AG09309 (cell line): ENCODE measurements at places on chromosomes 2 and 18.

DNA sequence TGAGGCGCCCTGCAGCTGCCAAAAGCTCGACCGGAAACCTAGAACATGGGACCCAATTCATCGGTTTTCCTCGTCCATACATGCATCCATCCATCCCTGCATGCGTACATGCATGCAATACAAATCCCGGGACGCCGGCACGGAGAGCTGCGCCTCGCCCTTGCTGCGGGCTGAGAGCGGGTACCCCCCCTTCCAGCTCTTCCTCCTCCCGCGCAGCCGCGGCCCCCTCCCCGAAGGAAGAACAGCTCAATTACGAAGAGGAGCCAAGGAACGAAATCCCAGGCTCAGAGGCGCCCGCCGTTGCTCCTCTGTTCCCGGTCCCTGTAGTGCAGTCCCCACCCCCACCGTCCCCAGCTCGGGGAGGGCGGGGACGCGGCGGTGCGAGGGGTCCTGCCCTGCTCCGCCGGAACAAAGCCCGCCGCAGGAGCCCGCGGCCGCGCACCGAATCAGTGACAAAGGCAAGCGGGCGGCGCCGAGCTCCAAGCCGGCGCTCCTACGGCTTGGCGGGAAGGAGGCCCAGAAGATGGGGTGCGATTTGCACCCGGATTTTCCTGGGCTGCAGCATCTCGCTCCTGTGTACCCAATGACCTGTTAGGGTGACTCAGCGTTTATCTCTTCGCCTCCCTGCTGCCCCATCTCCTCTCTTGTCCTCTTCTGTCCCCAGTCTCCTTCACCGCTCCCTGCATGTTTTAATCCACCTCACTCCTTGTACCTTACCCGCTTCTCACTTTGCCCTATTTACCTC, 8.9 kb upstream of the POU3F3 start:
- DNase-seq: no peak

DNA sequence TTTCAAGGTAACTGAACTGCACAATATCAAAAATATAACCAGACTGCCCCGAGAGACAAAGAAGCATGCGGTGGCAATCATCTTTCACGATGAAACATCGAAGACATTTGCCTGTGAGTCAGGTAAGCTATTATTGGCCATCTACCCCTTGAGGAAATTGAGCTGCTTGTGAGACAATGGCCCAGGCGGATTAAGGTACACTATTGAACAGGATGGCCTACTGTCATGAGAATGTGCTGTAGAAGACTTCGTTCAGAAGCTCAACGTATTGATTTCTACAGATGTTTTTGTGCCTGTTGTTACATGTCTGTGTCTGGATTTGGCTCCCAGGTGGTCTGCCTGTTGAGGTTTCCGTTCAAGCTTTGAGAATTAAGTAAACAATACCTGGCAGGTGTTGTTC, 198.7 kb downstream of the DOK6 start:
- no peak for DNase-seq

GRCh38 chr2:60881047-60881932, at the start of gene REL:
Gene REL (plus strand): TSS chr2:60881574. CDS start chr2:60881841, 267 bp downstream.
- peak; percentile 65 for DNase-seq

- no peak for DNase-seq
Observed at GRCh38 chr2:84880395-84880644, 564 bp downstream of the TRABD2A start.

- no peak for DNase-seq
Observed at GRCh38 chr18:48781988-48782363, 168.8 kb downstream of the SMAD7 start.

GRCh38 chr2:97745474-97746174, 32.2 kb downstream of the ZAP70 start:
- DNase-seq: no peak

- DNase-seq: no peak
Observed at GRCh38 chr18:55857409-55857808, 269.4 kb upstream of the TCF4 start.

- no peak for DNase-seq
Observed at GRCh38 chr2:237171881-237172280, 86.2 kb downstream of the COPS8 start.

DNA sequence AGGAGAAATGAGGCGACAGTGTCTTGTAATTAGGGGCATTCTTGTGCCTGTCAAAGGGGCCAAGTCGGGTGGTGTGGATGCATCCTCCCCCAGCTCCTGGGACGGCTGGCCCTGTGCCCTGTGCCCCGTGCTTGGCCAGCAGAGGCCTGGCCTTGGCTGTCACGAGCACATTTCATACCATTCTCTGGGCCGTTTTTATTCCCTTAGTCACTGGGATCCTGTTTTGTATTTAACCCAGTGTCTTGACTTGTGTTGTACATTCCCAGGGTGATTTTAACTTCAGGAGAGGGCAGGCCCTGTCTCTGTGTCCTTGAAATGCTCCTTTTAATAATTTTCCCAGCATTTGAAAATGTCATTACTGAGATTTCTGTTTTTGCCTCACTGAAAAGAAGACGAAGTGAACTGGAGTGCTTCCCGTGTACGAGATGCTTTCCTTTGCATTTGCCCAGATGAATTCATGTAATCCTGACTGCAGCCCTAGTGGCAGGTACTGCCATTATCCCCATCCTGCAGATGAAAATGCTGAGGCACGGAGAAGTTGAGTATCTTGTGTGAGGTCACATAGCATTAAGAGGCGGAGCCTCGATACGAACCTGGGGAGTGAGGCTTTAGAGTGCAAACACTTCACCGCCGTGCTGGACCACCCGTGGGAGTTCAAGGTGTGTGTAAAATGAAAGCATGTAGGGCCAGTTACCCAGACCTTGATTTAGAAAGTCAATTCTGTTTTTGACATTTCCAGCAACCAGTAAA, 57.0 kb downstream of the SH3RF3 start:
- DNase-seq: no peak

DNA sequence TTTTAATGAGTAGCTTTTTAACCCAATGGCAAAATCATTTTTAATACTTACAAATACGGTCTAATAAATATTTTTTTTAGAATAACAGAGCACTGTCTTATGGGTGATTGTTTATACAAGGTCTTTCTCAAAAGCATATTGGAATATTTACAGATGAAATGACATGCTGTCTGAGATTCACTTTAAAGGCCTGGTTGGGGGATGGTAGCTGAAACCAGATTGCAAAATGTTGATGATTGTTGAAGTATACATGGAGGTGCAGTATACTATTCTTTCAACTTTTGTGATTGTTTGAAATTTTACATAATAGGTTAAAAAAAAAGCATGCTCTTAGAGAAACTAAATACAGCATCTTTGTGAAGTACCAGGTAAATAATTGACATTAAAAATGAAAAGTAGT, 111.2 kb downstream of the FMNL2 start:
- no peak for DNase-seq

DNA sequence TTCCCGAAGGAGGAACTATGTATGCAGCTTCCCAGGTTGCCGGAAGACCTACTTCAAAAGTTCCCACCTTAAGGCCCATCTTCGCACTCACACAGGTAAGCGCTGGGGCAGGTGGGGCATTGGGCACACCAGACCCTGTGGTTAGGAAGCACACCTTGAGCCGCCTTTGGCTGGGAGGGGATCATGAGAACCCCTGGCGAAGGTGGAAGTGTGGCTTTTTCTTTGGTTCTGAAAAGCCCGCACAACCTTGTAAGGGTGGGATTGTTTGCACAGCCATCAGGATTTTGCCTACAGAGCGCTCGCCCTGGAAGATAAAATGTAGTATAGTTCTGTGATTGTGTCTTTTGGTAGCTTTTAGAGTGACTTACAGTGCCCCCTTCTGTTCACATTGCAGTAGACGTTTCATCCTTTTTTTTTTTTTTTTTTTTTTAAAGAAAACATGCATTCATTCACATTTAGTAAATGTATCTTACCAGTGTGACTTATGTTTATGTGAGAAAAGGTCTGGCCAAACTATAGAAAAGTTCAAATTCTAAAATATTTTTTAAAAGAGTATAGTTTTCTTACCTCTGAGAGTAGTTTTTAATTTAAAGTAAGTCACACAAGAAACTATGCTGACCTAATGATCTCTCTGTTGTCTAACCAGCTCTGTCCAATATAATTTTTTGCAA, 5.3 kb downstream of the KLF11 start:
- DNase-seq: peak; percentile 27

- no peak for DNase-seq
Observed at GRCh38 chr2:190607657-190608357, 41.1 kb upstream of the NAB1 start.

GRCh38 chr18:58671632-58672564, 633 bp downstream of the MALT1 start:
- DNase-seq: no peak

GRCh38 chr2:230687498-230687897, 25.1 kb upstream of the CAB39 start:
- DNase-seq: no peak

DNA sequence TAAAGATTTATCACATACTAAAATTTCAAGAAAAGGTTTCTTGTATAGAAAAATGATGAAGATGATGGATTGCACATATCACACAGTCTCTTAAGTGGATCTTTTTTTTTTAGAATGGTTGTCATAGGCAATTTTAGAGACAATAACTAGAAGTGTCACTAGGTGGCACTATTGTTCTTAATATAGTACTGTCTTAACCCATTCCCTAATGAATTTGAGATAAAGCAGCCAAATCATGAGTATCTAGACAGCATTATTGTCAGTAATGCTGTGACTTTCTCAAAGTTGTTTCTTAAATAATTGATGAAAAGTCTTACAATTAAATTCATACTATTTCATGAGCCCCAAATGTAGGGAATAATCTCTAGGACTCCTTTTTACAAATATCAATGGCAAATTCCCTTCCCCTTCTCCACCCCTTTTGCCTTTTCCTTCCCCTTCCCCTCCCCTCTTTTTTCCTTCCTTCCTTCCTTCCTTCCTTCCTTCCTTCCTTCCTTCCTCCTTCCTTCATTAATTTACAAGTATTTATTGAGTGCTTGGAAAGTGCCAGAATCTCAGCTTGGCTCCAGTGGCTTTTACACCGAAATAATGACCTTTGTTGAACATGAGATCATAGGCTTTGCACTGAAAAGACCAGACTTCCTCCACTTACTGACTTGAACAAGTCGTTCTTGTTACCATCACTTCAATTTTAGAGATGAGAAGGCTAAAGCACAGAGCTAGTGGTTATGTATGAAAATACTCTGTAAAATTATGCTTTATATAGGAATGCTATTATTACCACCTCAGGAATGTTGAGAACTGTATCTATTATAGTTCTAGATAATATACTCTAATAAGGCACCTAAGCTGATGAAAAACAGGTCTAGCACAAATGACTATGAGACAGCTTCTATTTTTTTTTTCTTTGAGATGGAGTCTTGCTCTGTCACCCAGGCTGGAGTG, 19.8 kb downstream of the MYL12B start:
- DNase-seq: no peak

- DNase-seq: no peak
Observed at GRCh38 chr2:232609607-232610006, 23.8 kb upstream of the EFHD1 start.

GRCh38 chr2:182642328-182642727, 73.7 kb upstream of the DNAJC10 start:
- no peak for DNase-seq

DNA sequence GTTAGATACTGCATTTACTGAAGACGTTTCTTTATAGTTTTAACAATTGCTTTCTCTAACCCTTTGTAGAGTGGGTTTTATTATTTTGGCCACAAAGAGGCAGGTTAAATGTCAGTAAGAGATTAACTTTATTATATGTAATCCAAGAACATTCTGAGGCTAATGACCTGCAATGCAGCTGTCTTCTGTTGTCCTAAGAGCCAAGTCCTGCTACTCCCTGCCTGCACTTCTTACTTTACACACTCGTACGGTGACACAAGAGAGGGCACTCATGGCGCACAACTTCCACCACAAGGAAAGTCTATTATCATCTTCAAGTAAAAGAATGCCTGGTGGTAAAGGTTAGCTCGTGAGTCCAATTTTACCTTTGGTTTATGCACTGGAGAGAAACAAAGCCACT, 471.0 kb upstream of the HNMT start:
- no peak for DNase-seq

- no peak for DNase-seq
Observed at GRCh38 chr18:1848716-1849115, 722.6 kb downstream of the METTL4 start.

GRCh38 chr18:43271593-43272432, 5.5 kb downstream of the SYT4 start:
- DNase-seq: peak; percentile 24

GRCh38 chr18:76937597-76937996, 115.2 kb downstream of the ZNF236 start:
- no peak for DNase-seq

DNA sequence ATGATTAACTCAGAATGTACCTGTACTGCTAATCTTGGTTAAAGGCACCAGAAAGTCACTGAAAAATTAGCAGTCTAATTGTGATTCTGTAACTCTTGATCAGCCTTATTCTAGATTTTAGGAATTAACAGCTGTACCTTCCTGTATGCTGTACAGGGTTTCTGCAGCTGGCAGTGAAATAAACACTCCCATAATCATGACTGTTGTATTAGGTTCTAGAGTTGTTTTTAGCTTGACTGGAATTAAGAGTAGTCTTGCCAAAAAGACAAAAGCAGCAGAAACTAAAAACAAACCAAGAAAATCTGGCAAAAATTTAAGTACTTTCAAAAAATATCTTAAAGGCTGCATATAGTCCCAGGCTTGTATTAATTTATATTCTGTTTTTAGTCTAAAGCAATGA, 103.5 kb downstream of the SOS1 start:
- DNase-seq: no peak

- DNase-seq: no peak
Observed at GRCh38 chr2:191006997-191007783, 6.8 kb downstream of the STAT1 start.

- no peak for DNase-seq
Observed at GRCh38 chr2:23597687-23598086, 212.7 kb downstream of the KLHL29 start.

DNA sequence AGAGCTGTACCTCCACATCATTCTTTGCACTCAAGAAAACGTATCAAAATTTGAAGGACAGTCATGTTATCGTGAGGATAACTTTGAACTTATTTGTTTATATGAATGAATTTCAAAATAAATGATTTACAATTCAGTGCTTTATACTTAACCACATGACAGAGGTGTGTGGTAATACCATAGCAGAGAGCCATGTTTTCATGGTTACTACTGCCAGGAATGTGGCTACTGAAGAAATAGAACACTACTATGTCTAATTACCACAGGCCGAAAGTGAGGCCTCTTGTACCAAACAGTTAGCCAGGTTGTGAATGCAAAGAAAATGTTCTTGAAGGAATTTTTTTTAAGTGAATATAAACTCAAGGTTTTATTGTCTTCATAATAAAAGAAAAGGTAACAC, 49.2 kb downstream of the AAK1 start:
- DNase-seq: peak; percentile 33

DNA sequence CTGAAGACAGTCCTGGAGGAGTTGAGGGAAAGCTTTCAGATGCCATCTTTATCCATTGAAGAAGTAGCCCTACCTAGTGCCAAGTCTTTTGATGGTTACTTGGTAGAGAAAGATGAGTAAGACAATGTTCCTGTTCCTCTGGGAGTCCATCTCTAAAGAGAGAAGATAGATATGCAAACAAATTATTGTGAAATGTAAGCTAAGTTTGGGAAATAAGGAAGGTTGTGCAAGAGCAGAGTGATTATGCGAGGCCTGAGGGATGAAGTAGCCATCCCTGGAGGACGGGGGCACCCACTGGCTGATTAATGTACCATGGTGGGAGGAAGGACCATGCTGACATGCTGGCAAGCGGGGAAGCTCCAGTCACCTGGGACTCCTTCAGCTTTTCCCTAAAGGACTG, 994 bp upstream of the DTNA start:
- peak; percentile 72 for DNase-seq

- no peak for DNase-seq
Observed at GRCh38 chr2:108226564-108226963, 13.2 kb upstream of the SULT1C3 start.

- DNase-seq: no peak
Observed at GRCh38 chr18:54080858-54081257, 143.6 kb downstream of the MBD2 start.
